NCI-H1436 treated with DMSO at 0.1 percent for 48 hours (cell line): ENCODE measurements at places on chromosomes 13 and 19.

- DNase-seq, result no peak
Measured at GRCh38 chr13:42832341-42833096, 51.1 kb downstream of the FAM216B start.

GRCh38 chr19:31402529-31403316 lies 53.5 kb upstream of the TSHZ3 start:
- no peak for DNase-seq

DNA sequence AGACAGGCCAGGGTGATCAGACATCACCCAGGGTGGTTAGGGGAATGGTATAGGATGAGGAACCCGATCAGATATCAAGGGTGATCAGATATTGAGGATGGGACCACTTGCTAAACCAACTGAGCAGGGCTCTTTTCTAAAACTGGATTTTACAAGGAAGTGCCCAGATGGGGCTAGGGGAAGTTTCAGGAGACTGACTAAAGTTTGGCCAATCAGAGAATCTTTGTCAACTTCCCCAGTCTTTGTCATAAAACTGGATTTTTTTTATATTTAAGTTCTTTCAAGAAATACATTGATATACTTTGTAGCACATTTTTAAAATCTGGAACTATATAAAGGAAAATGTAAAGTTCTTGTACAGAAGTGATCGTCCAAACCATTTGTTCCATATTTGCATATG lies 30.5 kb upstream of the DLEU7 start:
- DNase-seq, result no peak

DNA sequence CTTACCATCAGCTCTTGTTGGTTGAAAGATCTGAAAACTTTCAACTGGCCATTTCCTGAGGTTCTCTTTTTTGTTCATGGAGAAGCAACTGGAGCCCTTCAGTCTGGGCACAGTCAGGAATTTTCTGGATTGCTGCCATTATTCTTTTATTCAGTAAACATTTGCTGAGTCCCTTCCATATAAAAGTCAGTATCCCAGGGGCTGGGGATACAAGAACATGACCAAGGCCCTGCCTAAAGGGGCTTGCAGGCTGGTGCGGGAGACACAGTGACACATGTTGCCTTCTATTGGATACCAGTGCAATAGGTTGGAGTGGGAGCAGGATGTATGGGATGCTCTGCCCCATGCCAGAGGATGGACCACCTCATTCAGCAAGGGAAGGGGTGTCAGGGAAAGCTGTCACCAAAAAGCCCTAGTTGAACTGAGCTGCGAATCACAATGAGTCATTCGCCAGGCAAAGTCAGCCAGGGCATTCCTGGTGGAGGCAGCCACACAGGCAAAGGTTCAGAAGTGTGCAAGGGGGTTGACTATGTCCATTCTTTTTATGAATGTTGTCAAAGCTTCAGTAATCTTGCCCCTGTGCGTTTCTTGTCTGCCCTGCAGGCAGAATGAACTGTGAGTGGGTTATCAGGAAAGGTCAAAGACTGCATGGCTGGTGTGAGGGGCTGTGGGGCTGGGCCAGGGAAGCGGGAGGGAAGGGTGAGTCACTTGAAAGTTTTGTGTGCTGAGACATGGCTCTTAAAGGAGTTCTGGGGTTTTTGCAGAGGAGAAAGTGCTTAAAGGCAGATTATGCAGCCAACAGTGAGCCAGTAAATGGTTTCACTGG lies 395.9 kb downstream of the KCNRG start:
- DNase-seq, result no peak

- no peak for DNase-seq
Measured at GRCh38 chr13:97615266-97615665, 181.3 kb downstream of the RAP2A start.

GRCh38 chr19:4640247-4641000 lies 1.1 kb downstream of the TNFAIP8L1 start:
- no peak for DNase-seq

GRCh38 chr19:47518139-47518538 lies 3.3 kb upstream of the NAPA start:
- DNase-seq, result no peak

DNA sequence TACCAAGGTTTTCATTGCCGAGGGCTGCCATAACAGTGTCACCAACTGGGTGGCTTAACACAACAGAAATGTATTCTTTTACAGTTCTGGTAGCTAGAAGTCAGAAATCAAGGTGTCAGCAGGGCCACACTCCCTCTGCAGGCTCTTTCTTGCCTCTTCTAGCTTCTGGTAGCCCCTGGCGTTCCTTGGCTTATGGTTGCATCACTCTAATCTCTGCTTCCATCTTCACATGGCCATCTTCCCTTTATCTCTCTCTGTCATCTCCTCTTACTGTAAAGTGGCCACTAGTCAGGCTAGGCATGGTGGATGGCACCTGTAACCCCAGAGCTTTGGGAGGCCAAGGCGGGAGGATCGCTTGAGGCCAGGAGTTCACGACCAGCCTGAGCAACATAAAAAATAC lies 38.0 kb upstream of the MRI1 start:
- DNase-seq, result no peak

DNA sequence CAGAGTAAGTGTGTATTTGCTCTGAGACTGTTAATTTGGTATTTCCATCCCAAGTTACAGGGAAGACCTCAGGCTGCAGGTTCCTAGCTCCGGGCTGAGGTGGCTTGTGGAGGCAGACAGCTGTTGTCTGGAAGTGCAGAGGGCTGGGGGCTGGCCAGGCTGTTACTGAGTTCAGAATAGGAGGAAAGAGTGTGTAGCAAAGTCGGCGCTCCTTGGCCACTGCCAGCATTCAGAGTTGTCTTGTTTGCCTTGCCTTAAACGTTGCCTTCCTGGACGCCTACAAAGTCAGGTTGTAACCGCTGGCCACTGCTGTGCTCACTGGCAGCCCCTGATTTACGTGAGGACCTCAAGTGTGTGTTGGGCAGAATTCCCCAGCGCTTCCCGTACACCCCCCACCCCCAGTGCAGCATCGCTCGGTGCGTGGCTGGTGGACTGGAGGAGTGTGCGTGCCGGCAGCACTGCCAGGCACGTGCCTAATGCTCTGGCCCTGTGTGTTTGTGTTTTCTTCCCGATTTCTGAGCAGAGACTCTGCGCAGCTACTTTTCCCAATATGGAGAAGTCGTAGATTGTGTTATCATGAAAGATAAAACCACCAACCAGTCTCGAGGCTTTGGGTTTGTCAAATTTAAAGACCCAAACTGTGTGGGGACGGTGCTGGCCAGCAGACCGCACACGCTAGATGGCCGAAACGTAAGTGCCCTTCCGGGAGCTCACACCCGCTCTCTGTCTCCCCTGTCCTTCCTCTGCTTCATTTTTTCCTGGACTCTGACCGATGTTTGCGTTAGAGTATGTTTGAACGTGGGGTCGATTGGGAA lies 10.5 kb downstream of the DAZAP1 start:
- DNase-seq, result no peak

DNA sequence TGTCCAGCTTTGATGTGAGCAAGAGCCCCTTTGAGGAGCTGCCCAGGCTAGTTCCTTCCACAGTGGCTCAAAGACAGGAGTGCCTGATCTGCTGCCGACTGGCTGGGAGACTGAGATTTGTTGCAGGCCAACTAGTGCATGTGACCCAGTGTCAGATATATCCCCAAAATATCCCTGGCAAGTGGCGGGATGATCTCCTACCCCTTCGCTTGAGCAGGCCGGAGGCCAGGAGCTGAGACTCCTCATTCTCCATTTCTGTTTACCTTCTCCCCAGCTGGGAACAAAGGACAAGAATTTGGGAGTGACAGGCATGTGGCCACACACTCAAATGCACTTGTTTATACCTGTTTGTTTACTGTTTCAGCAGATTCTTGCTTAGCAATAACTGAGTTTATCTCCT lies 37.1 kb upstream of the XPO4 start:
- DNase-seq, result no peak

GRCh38 chr13:100544866-100545683 lies 43.5 kb downstream of the GGACT start:
- no peak for DNase-seq

- no peak for DNase-seq
Measured at GRCh38 chr13:20080377-20081164, 80.3 kb downstream of the GJA3 start.

DNA sequence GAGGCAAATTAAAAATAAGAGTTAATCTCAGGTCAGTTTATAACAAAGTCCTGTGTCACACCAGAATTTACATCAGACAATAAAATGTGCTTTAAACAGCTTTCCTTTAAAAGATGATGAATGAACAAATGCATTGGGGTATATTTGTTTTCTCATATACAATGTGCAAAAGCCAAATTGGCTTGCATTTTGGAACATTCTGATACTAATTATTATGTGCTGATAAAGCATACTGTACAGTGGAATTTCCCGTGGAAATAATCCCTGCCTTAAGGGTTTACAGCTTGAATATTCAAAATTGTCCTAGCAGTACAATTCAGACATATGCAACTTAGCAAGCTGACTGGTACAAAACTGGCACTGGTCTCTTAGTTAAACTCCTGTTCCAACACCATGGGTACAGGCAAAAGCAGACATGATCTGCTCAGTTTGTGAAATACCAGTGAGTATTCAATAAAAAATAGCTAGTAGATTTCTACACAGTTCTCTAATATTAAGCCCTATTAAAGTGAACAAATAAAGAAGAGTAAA lies 373.4 kb downstream of the SLITRK1 start:
- DNase-seq, result no peak

- no peak for DNase-seq
Measured at GRCh38 chr13:52931539-52932431, 83.3 kb upstream of the PCDH8 start.

- DNase-seq, result no peak
Measured at GRCh38 chr19:30165228-30165813, 206.9 kb upstream of the ZNF536 start.

DNA sequence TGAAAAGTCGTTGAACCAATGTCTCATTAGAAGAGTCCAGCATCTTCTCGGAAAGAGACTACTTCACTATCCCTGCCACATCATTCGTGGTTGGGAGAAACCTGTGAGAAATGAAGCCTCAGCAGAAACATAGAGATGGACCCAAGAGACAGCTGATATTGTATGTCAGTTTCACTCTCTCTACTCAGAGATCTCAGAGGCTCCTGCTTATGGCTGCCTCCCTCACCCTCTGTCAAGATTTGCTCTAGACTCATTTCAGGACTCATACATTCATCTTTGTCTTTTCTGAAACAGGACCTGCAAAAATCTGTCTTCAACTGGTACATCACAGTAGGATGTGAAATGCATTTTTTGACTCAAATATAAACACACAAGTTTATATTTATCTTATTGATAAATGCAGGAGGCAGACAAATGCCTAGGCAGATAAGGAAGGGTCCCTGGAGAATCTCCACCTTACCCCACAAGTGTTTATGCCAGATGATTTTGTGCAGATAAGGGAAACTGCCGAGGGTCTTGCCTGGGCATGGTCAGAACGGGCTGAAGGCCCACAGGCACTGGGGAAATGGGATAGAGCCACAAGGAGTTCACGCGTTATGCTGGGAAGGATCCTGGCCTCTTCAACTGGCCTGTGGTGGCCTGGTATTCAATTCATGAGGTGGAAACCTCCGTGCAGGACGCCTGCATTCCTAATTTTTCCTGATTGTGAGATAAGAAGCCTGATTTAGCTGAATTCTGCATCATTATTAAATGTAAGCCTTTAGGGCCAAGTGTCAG lies 1834.0 kb upstream of the PCDH20 start:
- DNase-seq, result no peak

DNA sequence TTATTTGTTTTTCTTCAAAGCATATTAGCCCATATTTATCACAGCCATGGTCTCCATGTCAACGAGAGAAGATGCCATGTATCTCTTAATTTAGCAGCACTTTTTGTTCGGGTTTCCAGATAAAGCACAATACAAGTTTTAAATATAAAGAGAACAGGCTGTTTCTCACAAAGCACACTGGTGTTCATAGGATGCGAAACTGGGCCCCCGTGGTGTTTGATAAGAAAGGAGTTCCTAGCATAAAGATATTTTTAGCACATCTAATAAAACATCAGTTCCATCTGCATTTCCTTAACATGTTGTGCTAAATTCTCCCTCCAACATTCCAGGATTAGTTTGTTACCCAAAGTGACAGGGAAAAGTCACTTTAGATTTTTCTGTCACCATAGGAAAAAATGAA lies 72.4 kb upstream of the EDNRB start:
- no peak for DNase-seq

DNA sequence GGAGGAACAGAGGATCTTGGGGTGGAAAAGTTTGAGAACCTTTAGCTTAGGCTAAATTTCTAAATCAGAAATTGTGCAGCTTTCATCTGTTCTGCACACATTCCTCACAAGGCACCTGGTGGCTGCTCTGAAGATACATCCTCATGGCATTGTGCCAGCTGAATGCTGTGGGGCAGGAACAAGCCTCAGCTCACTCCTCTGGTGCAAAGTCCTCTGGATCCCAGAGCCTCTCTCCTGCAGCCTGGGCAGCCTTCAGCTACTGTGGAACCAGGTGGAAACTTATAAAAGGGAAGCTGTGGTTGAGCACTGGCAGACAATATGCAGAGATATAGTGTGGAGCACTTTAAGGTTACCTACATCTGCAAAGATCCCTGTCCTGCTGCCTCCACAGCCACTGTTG lies 72.3 kb downstream of the KCTD12 start:
- no peak for DNase-seq

DNA sequence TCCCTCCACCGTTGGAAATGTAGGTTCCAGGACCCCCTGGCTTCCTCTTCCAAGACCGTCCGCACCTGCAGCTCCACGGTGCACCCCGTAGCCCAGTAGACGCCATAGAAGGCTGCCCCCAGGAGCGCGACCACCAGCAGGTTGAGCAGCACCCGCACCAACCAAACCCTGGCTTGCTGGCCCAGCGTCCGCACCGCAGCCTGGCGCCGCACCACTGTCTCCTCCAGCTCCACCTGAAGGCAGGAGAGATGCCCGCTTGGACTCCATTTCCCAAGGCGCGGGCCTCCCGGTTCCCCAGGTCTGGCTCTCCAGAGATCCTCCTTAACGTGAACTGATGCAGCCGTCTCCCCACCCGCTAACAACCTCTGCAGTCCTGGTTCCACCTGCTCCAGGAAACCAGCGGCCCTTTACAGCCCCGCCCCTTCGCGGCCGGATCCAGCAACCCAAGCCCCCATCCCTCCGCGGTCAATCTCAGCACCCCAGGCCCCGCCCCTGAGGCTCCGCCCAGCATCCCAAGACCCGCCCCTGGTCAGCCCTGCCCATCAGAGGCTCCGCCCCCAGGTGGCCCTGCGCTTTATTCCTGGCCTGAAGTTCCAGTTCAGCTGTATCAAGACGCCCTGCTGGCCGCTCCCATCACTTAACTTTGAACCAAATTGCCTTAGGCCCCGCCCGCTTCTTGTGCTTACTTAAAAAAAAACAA lies 5.0 kb upstream of the LENG1 start:
- DNase-seq, result no peak
